ENCODE measurements at places on chromosomes 16 and 17.

- DNase-seq = peak; percentile 28
Measured at GRCh38 chr17:78842881-78843565, 2.4 kb upstream of the USP36 start.

GRCh38 chr17:69732272-69732918, 317.9 kb downstream of the MAP2K6 start:
- no peak for DNase-seq

DNA sequence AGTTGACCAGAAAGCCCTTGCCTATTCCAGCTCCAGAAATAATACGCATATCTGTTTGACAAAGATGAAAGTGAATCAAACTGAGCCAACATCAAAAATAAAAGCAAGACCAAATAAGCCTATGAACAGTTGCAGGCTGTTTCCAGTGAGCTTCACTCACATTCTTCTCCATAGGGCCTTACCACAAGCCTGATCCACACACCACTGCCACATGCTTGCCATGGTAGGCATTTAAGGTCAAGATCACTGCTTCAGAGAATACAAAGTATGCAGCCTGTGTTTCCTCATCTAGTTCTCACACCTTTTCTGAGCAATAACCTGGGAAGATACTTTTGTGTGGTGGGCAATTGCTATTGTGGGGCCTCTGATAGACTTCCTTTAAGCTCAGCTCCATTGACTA, 1060.2 kb downstream of the CDH11 start:
- peak; percentile 6 for DNase-seq

- no peak for DNase-seq
Measured at GRCh38 chr16:81544261-81544660, 99.7 kb downstream of the CMIP start.

GRCh38 chr17:8537734-8538133, 92.8 kb downstream of the MYH10 start:
- DNase-seq = no peak

DNA sequence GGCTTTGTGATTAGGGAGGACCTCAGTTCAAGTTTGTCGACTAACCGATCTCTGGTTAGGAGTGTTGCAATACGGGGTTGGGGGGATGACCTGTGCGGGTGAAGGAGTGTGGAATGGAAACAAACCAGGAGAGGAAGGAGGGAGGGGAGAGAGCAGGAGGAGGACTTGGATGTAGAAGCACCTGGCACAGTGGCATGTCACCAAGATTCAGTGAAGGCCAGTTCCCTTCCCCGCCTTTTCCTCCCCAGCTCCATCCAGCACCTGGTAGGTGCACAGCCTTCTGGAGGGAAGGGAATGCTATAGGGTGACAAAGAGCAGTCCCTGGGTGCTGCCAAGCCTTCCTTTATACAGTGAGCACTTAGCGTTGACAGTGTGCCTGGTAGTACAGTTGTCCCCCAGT, 107.4 kb upstream of the CRHR1 start:
- DNase-seq = no peak

DNA sequence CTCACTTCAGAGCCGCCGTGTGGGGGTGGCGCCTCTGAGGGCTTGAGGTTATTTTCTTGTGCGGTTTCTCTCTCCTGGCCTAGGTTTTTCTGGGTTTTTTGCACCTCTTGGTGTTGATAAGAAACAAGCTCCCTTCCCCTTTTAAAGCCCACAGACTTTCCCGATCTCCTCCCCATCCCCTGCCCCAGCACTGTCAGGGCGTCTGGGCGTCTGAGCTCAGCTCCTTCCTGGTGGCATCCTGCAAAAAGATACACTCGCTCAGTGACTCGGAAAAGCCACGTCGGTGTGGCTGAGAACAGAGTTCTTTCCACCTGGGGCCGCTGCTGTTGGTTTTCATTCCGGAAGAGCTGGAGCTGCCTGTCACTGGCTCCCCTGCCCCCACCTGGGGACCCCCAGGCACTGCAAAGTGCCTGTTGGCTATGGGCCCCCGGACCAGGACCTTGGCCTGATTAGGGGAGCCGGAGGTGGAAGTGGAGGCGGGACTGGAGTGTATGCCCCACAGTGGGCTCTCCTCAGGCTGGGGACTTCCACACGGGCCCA, 14.5 kb downstream of the BAIAP2 start:
- no peak for DNase-seq

- DNase-seq = no peak
Measured at GRCh38 chr17:61335105-61335844, 64.4 kb upstream of the TBX2 start.

GRCh38 chr17:37848690-37849616, 75.3 kb upstream of the TBC1D3K start:
- DNase-seq = peak; percentile 72

GRCh38 chr16:84950906-84951305, 60.4 kb downstream of the ZDHHC7 start:
- DNase-seq = no peak

DNA sequence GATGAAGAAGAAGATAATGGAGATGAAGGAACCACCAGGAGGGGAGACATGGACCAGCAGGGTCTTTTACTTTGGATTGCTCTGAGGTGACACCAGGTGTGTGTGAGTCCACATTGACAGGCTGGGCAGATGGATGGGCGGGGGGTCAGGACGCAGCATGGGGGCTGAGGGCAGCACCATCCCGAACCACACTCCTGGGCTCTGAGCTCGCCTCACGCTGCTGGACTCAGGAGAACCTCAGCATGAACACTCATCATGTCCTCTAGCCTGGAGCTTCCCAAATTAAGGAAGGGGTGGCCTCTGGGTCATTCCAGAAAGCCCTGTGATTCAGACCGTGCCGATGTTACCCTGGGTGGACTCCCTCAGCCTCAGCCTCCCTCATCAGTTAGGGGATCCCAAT, 50.4 kb upstream of the MAP3K14 start:
- no peak for DNase-seq

DNA sequence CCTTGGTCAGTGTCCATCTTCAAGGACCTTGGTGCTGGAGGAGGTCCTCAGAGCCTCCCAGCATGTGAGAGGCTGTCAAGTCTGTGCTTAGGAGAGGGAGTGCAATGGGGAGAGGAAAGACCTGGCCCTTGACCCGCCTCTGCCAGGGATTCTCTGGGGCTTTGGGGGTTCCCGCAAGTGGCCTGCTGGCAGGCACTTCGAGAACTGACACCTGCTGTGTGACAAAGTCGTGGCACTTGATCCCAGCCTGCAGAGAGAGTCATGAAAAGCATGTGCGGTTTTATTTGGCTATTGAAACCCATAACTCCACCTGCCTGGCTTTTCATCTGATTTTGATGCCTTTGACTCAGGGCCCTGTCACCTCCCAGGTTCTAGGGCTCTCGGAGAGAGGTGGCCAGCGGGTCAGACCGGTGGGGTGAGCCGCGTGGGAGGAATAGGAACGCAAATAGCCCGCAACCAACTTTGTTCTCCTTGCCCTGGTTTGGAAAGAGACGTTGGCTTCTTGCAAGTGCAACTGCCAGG, 42.8 kb upstream of the GSE1 start:
- no peak for DNase-seq

GRCh38 chr16:17497648-17498047, 26.9 kb upstream of the XYLT1 start:
- DNase-seq = peak; percentile 81

DNA sequence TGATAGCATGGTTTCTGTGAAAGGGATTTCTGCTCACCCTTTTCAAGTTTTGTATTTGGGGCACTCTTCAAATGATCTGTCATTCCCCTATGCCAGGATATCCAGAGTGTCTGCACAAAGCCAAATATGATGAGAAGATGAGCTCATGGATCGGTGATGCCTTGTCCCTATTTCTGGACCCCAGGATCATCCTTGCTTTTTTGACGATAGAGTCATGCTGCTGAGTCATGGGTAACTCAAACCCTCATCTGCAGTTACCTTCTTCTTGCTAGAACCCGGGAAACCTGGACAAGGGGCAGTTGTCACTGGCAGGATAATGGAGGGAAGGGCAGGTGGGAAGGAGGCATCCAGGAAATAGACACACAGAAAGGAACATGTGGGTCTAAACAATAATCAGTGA, 17.8 kb upstream of the MAPT start:
- no peak for DNase-seq

DNA sequence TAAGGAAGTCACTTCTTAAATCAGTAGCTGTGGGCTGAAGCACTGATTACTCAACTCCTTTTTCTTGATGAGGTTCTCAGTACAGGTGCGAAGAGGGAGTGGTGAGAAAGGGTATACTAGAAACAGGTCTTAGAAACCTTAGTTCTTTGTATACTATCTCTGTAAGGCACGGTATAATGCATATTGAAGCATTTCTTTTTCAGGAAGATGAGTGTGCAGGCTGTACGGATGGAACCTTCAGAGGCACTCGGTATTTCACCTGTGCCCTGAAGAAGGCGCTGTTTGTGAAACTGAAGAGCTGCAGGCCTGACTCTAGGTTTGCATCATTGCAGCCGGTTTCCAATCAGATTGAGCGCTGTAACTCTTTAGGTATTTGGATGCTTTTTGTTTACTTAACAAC, 39.2 kb downstream of the CYLD start:
- no peak for DNase-seq

GRCh38 chr16:50696126-50696525, 2.7 kb downstream of the NOD2 start:
- no peak for DNase-seq

- DNase-seq = peak; percentile 29
Measured at GRCh38 chr16:85253084-85253941, 141.0 kb upstream of the CIBAR2 start.

GRCh38 chr16:1102921-1103635, 7.0 kb upstream of the C1QTNF8 start:
- DNase-seq = peak; percentile 23

DNA sequence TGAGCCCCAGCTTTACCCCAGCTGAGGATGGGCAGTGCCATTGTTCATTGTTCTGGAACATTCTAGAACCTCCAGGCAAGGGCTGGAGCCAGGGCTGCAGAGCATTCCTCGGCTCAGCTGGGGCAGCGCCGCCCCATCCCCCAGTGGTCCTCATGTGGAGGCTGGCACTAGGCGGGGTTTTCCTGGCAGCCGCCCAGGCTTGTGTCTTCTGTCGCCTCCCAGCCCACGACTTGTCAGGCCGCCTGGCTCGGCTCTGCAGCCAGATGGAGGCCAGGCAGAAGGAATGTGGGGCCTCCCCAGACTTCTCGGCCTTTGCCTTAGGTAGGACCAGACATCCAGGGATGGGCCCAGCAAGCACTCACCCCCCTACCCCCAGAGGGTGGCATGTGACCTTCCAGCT, at the start of gene TMEM95:
TSS of gene TMEM95 (plus strand) at position 104 of the 400 bp plus-strand sequence. CDS start at position 153, 49 bp downstream.
- DNase-seq = peak; percentile 18

DNA sequence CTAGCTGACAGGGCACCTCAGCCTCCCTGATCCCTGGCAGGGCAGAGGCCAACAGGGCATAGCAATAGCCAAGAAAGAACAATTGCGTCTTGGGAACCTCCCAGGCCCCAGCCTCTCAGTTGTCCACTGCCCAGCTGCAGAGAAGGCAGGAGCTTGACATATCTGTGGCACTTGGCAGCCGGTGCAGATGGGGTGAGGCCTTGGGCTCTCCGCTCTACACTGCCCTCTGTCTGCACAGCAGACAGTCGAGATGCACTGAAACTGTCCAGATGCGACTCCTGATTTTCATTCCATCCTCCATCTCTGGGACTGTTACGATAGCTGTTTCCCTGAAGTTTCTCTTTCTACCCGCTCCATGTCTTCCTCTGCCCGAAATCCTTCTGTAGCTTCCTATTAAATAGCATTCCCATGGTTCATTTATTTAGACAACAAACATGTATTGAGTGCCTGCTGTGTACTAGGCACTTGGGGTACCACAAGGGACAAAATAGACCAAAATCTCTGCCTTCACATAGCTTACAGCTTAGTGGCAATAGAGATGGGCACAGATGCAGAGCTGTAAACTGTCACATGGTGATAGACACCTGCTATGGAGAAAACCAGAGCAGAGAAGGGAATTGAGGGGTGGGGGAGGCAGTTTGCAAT, 3.3 kb downstream of the POLR3E start:
- peak; percentile 46 for DNase-seq

DNA sequence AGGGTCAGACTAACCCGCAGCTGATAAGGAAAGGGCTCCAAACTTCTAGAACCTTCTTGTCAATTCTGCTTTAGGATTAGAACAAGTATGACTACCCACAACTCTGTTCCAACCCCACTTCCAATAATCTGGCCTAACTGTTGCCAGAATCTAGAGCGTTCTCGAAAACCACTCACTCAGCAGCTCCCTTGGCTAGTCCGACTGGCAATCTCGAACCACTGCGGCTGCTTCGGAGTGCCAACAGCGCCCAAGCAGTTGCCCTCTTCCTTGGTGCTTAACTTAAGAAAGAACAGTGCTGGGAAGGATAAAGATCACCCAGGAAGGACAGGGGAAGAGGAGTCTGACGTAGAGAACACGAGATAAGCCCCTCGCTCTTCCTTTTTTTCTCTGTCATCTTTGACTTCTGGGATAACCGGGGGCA, 818 bp downstream of the DNAJC7 start:
- DNase-seq = no peak

DNA sequence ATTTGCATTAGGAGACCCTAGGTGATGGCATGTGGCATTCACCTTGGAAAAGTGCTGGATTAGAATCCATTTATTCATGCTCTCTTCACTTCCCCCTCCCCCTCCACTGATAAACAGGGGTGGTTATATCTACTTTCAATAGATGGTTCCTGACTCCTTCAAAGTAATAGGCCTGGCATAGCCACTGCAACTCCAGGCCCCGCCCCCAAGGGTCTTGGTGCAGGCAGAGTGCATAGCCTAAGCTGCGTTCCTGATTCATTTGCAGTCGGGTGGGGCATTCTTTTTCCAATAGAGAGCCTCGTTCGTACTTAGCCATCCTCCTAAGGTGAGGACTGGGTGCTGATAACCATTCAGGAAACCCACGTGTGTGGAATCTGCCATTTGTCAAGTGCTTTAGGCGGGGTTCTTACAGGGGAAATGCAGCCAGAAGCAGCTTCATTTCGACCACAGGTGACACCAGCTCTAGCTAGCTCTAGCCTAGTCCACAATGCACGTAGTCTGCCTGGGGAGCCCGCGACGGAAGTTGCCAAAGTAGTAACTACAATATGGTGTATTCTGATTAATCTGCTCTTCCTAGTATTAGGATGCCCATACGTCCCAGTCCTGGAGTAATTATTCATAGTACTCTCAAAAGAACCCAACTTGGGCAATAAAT, 11.1 kb downstream of the UBE2O start:
- DNase-seq = no peak

DNA sequence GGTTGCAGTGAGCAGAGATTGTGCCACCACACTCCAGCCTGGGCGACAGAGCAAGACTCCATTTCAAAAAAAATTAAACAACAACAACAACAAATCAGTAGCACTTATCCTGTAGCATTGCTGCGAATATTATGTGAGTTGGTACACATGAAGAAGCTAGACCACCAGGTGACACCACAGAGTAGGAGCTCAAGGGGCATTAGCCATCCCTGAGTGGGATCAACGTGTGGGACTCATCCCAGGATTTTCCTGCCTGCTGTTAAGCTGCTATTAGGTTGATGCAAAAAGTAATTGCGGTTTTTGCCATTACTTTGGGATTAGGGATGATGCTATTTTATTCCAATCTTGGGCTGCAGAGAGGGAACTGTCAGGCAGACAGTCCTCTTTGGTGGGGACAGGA, 47.2 kb downstream of the OTOA start:
- no peak for DNase-seq
